ENCODE measurements at places on chromosomes 2 and 18. TPM values are rescaled to one million over a fixed set of nuclear protein-coding genes. Genes with fewer than 3 reads are reported as not detected.

GRCh38 chr2:204114295-204115136, 178.0 kb downstream of the ICOS start:
- no peaks in the 10 kb centered on the region for H3K27me3 ChIP-seq
- H3K4me3 ChIP-seq = no peak overlapping the region
- DNase-seq = no peak

The STAT4 gene
- 3.6 TPM for total RNA-seq

The INHBB gene
- total RNA-seq = 60.6 TPM

DNA sequence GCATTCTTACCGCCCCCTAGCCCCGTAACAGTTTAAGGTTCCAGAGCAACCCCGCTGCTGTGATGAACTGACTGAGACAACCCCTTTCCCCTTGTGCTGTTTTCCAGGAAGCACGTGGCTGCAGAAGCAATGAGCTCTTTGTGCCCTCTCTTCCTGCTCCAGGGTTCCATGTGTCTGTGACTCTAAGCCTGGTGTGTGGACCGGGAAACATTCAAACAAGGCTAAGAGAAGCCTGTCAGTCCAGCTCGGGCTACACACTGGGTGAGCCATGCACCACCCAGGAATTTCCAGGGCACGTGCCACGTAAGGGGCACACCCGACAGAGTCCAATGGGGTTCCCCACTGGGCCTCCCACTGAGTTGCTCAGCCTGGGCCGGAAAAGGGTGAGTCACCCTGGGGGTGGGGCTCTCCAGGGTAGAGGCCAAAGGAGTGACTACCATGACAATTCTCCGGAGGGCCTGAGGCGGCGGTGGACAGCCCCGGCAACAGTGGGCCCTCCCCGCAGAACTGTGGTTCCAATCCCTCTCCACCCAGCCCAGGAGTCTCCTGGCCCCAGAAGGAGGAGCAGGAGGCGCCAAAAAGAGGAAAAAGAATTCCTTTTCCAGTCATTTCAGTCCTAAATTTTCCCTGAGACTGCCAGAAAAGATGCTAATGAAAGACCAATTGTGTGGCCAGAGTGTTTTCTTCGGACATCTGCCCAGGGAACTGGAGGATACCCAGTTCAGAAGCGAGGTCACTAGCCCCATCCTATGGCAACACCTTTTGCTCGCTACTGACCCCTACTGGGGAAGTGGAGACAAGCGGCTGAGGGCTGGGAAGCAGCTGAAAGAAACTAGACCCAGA, 157.8 kb upstream of the SLC1A4 start:
- H3K27ac ChIP-seq = peak overlapping the region; percentile 15
- no peak overlapping the region for H3K4me3 ChIP-seq
- no peaks in the 10 kb centered on the region for H3K27me3 ChIP-seq
- H3K36me3 ChIP-seq = no peaks in the 10 kb centered on the region
- H3K4me1 ChIP-seq = no peaks in the 10 kb centered on the region

The ATP6V1B1 gene
- 38.2 TPM for total RNA-seq

DNA sequence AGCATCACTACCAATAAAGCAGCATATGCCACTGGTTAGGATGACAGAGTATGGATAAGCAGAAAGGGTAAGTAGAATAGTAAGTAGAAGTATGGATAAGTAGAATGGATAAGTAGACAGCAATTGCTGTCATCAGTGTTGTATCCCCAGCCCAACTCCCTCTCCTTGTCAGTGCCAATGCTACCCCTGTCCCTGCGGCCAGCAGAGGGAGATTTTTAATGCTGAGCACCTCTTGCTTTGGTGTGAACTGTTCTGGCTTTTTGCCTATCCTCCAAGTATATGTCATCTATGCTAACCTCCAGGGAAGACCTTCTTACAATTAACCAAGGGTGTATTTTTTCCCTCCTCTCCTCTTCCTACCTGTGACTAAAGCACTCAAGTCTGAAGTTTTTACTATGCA, 136.7 kb upstream of the SPHKAP start:
- no peaks in the 10 kb centered on the region for H3K36me3 ChIP-seq
- no peak for DNase-seq
- H3K27ac ChIP-seq = no peak overlapping the region
- H3K4me3 ChIP-seq = no peak overlapping the region
- H3K4me1 ChIP-seq = no peaks in the 10 kb centered on the region

The CCDC102B gene
- total RNA-seq = 5.3 TPM

- H3K36me3 ChIP-seq = no peaks in the 10 kb centered on the region
- no peaks in the 10 kb centered on the region for H3K4me1 ChIP-seq
- no peaks in the 10 kb centered on the region for H3K27me3 ChIP-seq
- H3K27ac ChIP-seq = no peak overlapping the region
These were observed 286.9 kb downstream of the MEIS1 start for GRCh38 chr2:66721776-66722175.

- H3K27ac ChIP-seq = no peak overlapping the region
- H3K4me3 ChIP-seq = no peak overlapping the region
- DNase-seq = no peak
- no peaks in the 10 kb centered on the region for H3K27me3 ChIP-seq
These were observed 523.5 kb upstream of the ZEB2 start for GRCh38 chr2:145043399-145043834.

The TEX44 gene
- not detected for total RNA-seq

GRCh38 chr2:182349268-182349667, 77.6 kb downstream of the PDE1A start:
- no peaks in the 10 kb centered on the region for H3K27me3 ChIP-seq
- no peaks in the 10 kb centered on the region for H3K36me3 ChIP-seq
- no peak overlapping the region for H3K27ac ChIP-seq
- no peak overlapping the region for H3K4me3 ChIP-seq
- H3K4me1 ChIP-seq = no peaks in the 10 kb centered on the region

DNA sequence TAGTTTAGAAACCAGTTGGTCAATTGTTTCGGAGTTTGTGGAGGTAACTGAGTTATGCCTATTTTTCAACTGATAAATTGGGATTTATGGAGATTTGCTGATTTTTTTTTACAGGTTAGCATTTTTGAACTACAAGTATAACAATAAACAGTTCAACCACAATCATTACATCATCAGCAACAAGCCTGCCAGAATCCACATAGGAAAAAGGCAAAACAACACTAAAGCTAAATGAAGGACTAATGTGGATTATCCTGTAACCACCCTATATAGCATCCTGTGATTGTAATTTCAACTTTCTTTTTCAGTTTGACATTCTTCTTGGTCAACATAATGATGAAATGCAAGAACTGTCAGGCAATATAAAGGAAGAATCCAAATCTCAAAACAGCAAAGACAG, 76.5 kb downstream of the CCDC102B start:
- no peak overlapping the region for H3K4me3 ChIP-seq
- H3K36me3 ChIP-seq = no peaks in the 10 kb centered on the region
- no peak overlapping the region for H3K27ac ChIP-seq
- no peaks in the 10 kb centered on the region for H3K27me3 ChIP-seq

Data from breast epithelium (tissue), 4 donors.